ENCODE measurements at places on chromosomes 3 and 15.
A peak's percentile ranks its signal among the peaks of the same experiment; 100 is the strongest.

DNA sequence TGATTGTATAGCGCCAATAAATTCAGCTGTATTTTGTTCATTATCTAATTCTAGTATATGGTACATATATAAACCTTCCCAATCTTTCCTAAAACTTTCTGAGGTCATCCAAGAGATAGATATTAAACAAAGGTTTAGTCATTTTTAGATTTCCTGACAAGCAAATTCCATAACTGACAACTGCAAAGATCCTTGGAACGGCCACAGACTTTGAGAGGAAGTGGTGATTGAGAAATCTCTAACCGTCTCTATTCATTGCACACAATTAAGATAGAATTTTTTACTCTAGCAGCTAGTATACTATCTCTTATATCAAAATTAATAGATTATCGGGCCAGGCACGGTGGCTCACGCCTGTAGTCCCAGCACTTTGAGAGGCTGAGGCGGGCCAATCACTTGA is 4.7 kb downstream of the CSNK1G1 start:
- no peaks in the 10 kb centered on the region for H3K27me3 ChIP-seq
- no peak for DNase-seq
- peaks cover 8% of the 10 kb centered on the region for H3K36me3 ChIP-seq
- no peak overlapping the region for H3K27ac ChIP-seq
- H3K4me3 ChIP-seq, result no peak overlapping the region
- H3K4me1 ChIP-seq, result peaks cover 21% of the 10 kb centered on the region

- H3K27ac ChIP-seq, result no peak overlapping the region
- H3K36me3 ChIP-seq, result peaks cover 10% of the 10 kb centered on the region
- H3K4me1 ChIP-seq, result peaks cover 3% of the 10 kb centered on the region
- H3K4me3 ChIP-seq, result no peak overlapping the region
- H3K27me3 ChIP-seq, result peaks cover 3% of the 10 kb centered on the region
Measured at GRCh38 chr15:69693059-69693458, 240.4 kb downstream of the RPLP1 start.

- no peaks in the 10 kb centered on the region for H3K4me1 ChIP-seq
- no peaks in the 10 kb centered on the region for H3K36me3 ChIP-seq
- no peak for DNase-seq
- no peaks in the 10 kb centered on the region for H3K27me3 ChIP-seq
- H3K27ac ChIP-seq, result no peak overlapping the region
Measured at GRCh38 chr15:60960517-60960916, 268.6 kb downstream of the RORA start.

DNA sequence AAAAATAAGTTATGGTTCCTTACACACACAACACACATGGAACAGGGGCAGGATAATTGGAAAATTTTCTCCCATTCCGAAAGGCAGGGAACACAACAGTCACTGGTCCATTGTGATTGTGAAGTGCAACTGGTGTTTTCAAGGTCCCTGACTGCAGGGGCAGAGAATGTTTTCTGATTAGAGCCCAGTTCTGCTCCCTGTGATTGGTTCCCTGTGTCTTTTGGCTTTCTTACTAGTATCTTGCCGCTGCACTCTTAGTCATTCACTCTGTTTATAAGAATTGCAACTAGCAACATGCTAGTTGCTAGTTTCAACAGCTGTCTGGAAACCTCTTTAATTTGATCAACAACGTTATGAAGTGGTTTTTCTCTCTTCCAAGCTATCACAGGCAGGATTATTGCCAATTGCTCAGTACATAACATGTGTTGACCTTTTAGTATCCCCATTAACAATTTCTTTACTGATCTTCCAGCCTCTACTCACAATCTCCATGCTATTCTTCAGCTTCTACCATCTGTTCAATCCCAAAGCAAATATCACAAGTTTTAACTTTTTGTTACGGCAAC is 177.5 kb downstream of the EPHA6 start:
- no peak overlapping the region for H3K4me3 ChIP-seq
- no peak for DNase-seq
- H3K4me1 ChIP-seq, result no peaks in the 10 kb centered on the region
- no peaks in the 10 kb centered on the region for H3K27me3 ChIP-seq

DNA sequence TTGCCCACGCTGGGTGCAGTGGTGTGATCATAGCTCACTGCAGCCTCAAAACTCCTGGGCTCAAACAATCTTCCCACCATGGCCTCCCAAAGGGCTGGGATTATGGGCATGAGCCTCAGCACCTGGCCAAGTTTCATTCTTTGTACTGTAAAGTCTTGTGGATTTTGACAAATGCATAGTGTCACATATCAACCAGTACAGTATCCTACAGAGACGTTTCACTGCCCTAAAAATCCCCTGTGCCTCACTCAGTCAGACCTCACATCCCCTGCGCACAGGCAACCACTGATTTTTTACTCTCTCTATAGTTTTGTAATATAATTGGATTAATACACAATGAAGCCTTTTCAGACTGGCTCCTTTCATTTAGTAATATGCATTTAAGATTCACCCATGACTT is 130.7 kb upstream of the UBE2E1 start:
- no peaks in the 10 kb centered on the region for H3K4me1 ChIP-seq
- H3K27me3 ChIP-seq, result peaks cover 12% of the 10 kb centered on the region

- H3K36me3 ChIP-seq, result no peaks in the 10 kb centered on the region
- DNase-seq, result no peak
- H3K27me3 ChIP-seq, result no peaks in the 10 kb centered on the region
- H3K4me1 ChIP-seq, result no peaks in the 10 kb centered on the region
- H3K27ac ChIP-seq, result no peak overlapping the region
- H3K4me3 ChIP-seq, result no peak overlapping the region
Measured at GRCh38 chr3:155026999-155027591, 53.0 kb upstream of the MME start.

- peaks cover 92% of the 10 kb centered on the region for H3K27me3 ChIP-seq
- peak overlapping the region; percentile 71 for H3K4me3 ChIP-seq
- no peaks in the 10 kb centered on the region for H3K36me3 ChIP-seq
- H3K27ac ChIP-seq, result no peak overlapping the region
- H3K4me1 ChIP-seq, result peaks cover 36% of the 10 kb centered on the region
Measured at GRCh38 chr15:89408372-89409183, 74.0 kb upstream of the POLG start.

GRCh38 chr15:71647487-71647808 is 162.9 kb upstream of the NR2E3 start:
- no peak overlapping the region for H3K27ac ChIP-seq
- DNase-seq, result no peak
- H3K4me1 ChIP-seq, result no peaks in the 10 kb centered on the region
- H3K27me3 ChIP-seq, result peaks cover 3% of the 10 kb centered on the region

Measured in activated CD8-positive, alpha-beta T cell treated with anti-CD3 and anti-CD28 coated beads for 36 hours (primary cell).